ENCODE measurements at places on chromosomes 16 and 17. TPM values are rescaled to one million over a fixed set of nuclear protein-coding genes. Genes with fewer than 3 reads are reported as not detected.

DNA sequence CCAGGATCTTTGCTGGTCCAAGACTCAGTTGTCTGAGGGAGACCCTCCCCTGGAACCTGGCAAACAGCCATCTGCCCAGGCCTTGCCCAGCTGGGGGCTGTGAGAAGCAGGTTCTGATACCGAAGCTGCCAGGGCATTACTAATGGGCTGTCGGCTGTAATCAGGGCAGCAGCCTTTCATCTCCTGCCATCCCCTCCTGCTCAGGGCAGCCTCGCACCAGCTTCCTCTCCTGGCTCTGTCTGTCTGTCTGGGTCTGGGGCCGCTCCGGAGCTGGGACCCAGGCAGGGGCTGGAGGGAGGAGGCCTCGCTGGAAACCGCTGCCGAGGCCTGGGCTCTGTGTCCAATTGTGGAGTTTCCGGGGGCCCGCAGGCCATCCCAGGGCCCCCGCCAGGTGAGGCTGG, 21.6 kb upstream of the BRD7 start:
- no peak for DNase-seq

DNA sequence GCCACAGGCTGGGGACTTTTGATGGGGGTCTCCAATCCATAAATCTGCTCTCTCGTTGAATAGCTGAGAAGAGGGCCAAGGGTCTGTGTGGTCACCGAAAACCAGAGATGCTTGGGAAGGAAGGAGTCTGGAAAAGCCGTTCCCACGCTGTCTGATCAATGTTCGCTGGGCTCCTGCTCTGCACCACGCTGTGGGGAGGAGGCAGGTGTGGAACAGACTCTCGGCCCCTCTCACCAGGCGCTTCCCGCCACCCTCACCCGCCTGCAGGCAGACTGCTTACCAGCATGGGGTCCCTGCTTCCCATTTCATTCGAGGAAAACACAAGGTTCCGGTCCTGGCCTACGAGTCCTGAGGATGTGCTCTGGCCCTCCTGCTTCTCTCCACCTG, 702 bp upstream of the ALDH3A1 start:
- no peak for DNase-seq

DNA sequence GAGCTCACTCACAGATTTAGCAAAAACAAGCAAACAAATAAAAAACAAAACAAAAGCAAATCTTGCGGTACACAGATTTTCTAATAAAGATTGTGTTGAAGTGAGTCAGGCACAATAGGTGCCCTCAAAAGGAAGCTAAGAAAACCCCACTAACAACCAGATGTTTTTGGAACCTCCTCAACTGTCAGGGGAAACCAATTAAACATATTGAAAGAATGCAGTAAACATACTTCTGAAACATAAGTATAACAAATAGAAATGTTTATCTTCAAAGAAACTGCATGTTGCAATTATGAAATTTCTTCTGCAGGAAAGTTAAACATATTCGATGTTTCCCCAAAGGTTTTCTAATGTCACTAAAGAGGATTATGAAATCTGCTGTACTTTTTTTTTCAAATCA, 110.5 kb upstream of the CORO6 start:
- DNase-seq: no peak

Gene UBE2O
- total RNA-seq: 11.1 TPM

- DNase-seq: no peak
Measured at GRCh38 chr17:78541488-78542206, 35.5 kb downstream of the DNAH17 start.

Gene GOSR2
- 27.4 TPM for total RNA-seq

- DNase-seq: peak; percentile 54
Measured at GRCh38 chr17:77445760-77446532, 305.2 kb downstream of the SEC14L1 start.

- no peak for DNase-seq
Measured at GRCh38 chr16:56974549-56975300, 13.0 kb downstream of the CETP start.

DNA sequence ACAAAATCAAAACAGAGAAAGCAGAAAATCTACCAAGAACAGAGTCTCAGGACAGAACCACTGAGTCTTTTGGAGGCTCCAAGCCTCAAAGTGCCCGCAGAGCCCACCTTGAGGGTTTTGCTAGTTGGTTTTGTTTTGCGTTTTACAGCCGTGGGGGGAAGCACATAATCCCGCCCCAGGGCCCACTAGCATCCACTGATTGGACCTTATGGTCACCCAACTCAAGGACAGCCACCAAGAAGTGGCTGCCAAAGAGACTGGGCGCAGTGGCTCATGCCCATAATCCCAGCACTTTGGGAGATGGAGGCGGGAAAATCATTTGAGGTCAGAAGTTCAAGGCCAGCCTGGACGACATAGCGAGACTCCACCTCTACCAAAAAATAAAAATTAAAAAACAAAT, 9.9 kb downstream of the ALOX15B start:
- DNase-seq: no peak

Gene P2RX5
- 18.7 TPM for total RNA-seq

DNA sequence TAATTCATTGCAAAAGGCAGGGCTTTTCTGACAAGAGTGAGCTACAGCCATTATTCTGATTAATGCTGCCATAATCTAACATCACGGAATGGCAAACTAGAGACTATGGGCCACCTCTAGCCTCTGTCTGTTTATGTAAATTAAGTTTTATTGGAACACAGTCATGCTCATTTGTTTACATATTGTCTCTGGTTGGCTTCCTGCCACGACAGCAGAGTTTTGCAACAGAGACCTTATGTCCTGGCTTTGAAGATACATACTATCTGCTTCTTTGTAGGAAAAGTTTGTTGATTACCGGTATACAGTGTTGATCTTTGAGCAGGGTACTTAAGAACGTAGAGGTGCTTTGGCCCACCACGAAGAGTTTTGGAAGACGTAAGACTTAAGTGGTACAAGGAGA, 715.9 kb upstream of the RBFOX1 start:
- DNase-seq: no peak

- no peak for DNase-seq
Measured at GRCh38 chr17:59292174-59292523, 39.3 kb upstream of the YPEL2 start.

GRCh38 chr16:1553946-1554825, 20.7 kb downstream of the TMEM204 start:
- DNase-seq: peak; percentile 75

DNA sequence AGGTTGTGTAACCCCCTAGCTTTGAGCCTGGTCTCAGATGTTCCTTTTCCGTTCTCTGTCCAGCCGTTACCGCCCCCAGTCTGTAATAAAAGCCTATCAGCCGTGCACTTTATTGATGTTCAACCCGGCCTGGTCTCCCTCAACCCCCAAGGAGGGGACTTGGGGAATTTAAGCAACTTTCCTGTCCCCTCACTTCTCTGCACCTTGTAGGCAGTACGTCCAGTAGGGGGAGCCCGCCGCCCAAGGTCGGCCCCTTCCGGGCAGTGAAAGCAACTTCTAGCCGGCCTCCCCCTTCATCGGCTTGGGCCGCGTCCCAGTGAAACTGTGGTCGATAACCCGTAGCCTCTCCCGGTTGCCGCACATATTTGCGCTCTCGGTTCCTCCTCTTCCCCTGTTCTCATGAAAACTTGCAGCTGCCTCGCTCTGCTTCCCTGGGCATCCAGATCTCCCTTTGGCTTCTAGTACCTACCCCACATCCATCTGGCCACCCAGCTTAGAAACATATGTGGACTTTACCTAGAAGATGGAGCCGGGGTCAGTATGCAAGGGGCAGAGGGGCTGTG, 7.9 kb downstream of the PNPO start:
- DNase-seq: peak; percentile 89

Gene GNGT2
- 0.89 TPM for total RNA-seq

Data from muscle of leg (tissue), 16 donors.